ENCODE measurements at places on chromosomes 11 and 22.

DNA sequence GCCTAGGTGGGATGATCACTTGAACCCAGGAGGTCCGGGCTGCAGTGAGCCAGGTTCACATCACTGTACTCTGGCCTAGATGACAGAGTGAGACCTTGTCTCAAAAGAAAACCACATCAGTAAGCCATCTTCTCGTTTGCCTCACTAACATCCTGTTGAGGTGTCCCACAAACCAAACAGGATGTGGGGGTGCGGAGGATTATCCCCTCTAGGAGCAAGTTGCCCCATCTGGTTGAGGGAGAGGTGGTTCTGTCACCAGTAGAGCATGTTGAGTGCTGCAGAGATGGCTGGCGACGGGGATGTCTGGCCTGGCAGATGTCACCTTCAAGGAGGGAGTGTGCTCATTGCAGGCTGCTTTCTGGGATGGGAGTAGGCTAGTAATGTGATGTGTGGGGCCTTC is 72.4 kb downstream of the ZNRF3 start:
- peak; percentile 93 for DNase-seq

DNA sequence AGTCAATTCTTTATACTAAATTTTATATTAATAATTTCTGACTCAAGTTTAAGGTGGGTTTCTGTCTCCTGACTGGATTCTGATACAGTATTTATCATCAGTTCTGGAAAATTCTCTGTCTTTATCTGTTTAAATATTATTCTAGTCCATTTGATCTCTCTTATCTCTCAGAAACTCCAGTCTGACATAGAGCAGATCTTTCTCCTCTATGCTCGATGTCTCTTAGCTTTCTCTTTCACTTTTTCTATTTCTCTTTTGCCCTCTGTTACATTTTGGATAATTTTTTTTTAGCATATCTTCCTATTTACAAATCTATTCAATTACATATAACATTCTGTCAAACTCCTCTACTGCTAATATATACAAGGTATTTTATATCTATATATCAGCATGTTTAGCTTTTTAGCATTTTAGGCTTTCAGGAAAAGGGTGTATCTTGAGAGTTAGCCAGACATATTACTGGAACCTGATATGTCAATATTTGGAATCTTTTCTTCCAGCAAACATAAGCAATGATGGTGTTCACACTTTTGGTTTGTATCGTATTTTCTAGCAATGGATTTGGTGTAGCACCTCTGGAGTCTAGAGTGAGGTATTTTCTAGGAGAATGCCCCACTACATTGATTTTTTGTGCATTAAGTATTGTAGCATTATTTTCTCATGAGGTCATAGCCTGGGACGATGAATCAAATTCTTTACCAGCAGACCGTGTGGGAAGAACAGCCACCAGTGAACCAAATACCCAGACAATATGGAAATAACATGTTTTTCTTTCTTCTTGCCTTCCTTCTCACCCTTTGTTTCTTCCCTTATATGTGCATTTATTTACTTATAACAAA is 4.1 kb upstream of the NNMT start:
- DNase-seq = no peak

DNA sequence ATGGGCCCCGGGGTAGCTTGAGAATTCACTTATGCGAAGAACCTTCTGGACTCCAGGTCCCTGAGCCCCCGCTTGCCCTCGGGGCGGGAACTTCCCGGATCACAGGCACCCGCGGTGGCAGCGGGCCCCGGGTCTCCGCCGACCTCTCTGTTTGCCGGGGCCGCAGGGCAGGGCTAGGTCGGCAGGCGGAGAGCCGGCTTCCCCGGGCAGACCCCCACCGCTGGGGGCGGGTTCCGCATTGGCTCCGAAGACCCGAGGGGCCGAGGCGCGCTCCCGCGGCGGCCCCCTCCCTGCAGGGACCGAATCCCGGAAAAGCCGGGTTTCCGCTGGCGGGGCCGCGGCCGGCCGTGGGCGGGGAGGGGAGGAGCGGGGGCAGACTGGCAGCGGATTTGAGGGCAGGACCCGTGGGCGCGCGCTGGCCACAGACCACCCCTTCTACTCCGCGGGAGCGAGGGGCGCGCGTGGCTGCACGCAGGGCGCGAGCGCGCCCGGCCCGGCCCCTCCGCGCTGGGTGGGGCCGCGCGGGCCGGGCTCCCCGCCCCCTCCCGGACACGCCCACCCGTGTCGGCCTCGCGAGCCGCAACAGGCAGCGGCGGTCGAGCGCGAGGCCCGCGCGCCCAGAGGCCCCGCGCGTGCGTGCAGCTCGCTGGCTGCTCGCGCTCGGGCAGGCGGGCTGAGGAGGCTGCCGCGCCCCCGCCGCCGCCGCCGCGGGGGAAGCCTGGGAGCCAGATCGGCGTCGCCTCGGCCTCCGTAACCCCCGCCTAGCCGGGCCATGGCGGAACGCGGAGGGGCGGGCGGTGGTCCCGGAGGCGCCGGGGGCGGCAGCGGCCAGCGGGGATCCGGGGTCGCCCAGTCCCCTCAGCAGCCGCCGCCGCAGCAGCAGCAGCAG is at the start of gene PACS1:
TSS of gene PACS1 (plus strand) at position 558 of the 889 bp plus-strand sequence. CDS start at position 773, 215 bp downstream.
- peak; percentile 86 for DNase-seq

DNA sequence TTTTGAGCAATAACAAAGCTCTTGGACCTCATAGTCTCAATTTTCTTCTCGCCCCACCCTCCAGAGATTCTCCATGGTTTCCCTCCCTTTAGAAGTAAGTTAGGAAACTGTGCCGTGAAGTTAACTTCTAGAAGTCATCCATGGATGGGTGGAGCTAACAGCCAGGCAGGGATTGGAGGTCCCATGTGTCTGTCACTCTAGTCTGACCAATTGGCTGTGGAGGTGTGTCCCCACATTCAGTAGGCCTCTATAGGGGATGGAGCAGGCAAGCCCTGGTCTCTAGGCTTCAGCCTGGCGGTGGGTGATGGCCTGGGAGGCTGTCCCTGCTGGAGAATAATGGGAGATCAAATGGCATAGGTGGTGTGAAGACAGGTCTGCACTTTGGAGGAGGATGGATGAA is 50.7 kb downstream of the TP53I11 start:
- DNase-seq = peak; percentile 15

- DNase-seq = no peak
Measured at GRCh38 chr22:22038178-22038880, 55.7 kb upstream of the TOP3B start.
